ENCODE measurements at places on chromosomes 4 and X. TPM values are rescaled to one million over a fixed set of nuclear protein-coding genes. Genes with fewer than 3 reads are reported as not detected.

HTRA3 gene
- total RNA-seq: 3.4 TPM

EVC2 gene
- 7.2 TPM for total RNA-seq

LINC00632 gene
- 314 TPM for total RNA-seq

SPACA5 gene
- total RNA-seq: not detected

STPG2 gene
- 0.23 TPM for total RNA-seq

DNA sequence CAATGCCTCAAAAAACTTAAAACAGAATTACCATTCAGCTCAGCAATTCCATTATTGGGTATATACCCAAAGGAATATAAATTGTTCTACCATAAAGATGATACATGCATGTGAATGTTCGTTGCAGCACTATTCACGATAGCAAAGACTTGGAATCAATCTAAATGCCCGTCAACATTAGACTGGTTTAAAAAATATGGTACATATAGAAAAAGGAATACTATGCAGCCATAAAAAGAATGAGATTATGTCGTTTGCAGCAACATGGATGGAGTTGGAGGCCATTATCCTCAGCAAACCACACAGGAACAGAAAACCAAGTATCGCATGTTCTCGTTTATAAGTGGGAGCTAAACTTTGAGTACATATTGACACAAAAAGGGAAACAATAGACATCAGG, 10.9 kb upstream of the SYNPO2 start:
- H3K27ac ChIP-seq: no peak overlapping the region
- DNase-seq: no peak
- no peaks in the 10 kb centered on the region for H3K27me3 ChIP-seq
- no peaks in the 10 kb centered on the region for H3K4me1 ChIP-seq

GRCh38 chr4:119039160-119039559, 96.5 kb upstream of the MYOZ2 start:
- no peak overlapping the region for H3K4me3 ChIP-seq
- no peak for DNase-seq
- H3K36me3 ChIP-seq: no peaks in the 10 kb centered on the region
- peaks cover 21% of the 10 kb centered on the region for H3K4me1 ChIP-seq
- H3K27ac ChIP-seq: no peak overlapping the region
- H3K27me3 ChIP-seq: no peaks in the 10 kb centered on the region

DNA sequence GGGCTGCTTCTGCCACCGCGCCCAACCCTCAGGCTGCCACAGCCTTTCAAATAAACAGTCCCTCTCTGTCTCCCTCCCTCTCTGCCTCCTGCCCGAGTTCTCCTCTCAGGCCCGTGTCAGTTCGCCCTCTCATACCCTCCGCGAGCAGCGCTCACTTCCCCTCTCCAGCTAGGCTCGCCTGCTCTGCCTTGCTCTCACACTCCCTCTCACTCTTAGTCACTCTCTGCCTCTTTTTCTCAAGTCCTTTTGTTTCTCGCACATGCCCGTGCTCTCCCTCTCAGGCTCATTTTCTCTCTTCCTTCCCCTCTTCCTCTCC, 3.2 kb downstream of the EFNB1 start:
- peaks cover 45% of the 10 kb centered on the region for H3K4me1 ChIP-seq
- no peak overlapping the region for H3K27ac ChIP-seq
- peaks cover 6% of the 10 kb centered on the region for H3K36me3 ChIP-seq
- peaks cover 2% of the 10 kb centered on the region for H3K27me3 ChIP-seq
- H3K4me3 ChIP-seq: peak overlapping the region; percentile 92
- no peak for DNase-seq

DNA sequence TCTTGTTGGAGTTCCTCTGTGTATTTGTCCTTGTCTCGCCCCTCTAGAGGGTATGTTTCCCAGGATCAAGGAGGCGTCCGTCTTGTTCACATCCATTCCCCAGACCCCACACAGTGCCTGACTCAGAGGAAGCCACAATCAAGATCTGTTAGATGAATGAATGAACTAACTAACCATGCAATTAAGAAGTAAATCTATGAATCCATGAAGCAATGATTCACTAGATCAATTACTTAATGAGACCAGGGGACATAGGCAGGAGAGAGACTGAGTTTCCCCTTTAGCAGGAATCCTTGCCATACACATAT, 11.9 kb downstream of the BLOC1S4 start:
- peak overlapping the region; percentile 89 for H3K27ac ChIP-seq
- H3K27me3 ChIP-seq: peaks cover 15% of the 10 kb centered on the region
- H3K36me3 ChIP-seq: no peaks in the 10 kb centered on the region

- no peaks in the 10 kb centered on the region for H3K27me3 ChIP-seq
- no peak overlapping the region for H3K27ac ChIP-seq
- no peak for DNase-seq
- H3K4me1 ChIP-seq: no peaks in the 10 kb centered on the region
- H3K36me3 ChIP-seq: no peaks in the 10 kb centered on the region
Measured at GRCh38 chr4:159777689-159778088, 674.8 kb downstream of the RAPGEF2 start.

- H3K4me1 ChIP-seq: no peaks in the 10 kb centered on the region
- no peaks in the 10 kb centered on the region for H3K27me3 ChIP-seq
- no peak for DNase-seq
- no peaks in the 10 kb centered on the region for H3K36me3 ChIP-seq
- no peak overlapping the region for H3K27ac ChIP-seq
- H3K4me3 ChIP-seq: no peak overlapping the region
Measured at GRCh38 chr4:139241086-139241783, 38.8 kb downstream of the MGARP start.

DNA sequence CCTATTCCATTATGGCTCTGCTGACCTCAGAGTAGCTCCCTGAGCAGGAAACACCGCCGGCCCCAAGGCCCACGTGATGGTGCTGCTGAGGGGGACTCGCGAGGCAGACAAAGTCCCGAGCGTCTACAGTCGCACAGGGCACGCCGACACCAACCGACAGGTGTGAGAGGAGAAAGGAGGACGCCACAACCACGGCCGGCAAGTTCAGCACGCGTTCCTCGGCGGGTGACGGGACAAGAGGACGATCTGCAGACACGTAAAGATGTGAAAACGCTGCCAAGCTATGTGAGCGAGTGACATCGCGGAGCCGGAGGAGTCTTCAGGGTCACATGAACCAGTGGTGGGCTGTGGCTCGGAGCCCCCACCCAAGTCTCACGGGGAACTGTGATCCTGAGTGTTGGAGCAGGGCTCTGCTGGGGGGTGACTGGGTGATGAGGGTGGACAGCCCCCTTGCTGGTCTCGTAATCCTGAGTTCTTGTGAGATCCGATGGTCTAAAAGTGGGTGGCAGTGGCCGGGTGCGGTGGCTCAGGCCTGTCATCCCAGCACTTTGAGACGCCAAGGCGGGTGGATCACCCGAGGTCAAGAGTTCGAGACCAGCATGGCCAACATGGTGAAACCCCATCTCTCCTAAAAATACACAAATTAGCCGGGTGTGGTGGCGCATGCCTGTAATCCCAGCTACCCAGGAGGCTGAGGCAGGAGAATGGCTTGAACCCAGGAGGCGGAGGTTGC, 34.0 kb downstream of the PPP2R3B start:
- DNase-seq: no peak
- H3K36me3 ChIP-seq: peaks cover 23% of the 10 kb centered on the region
- H3K27ac ChIP-seq: no peak overlapping the region
- H3K4me3 ChIP-seq: no peak overlapping the region
- no peaks in the 10 kb centered on the region for H3K27me3 ChIP-seq
- peaks cover 48% of the 10 kb centered on the region for H3K4me1 ChIP-seq

Data from neural crest cell (in vitro differentiated cells).